ENCODE measurements at places on chromosomes 3 and 15.

GRCh38 chr15:31335989-31336592 lies 9.5 kb downstream of the KLF13 start:
- DNase-seq: no peak

DNA sequence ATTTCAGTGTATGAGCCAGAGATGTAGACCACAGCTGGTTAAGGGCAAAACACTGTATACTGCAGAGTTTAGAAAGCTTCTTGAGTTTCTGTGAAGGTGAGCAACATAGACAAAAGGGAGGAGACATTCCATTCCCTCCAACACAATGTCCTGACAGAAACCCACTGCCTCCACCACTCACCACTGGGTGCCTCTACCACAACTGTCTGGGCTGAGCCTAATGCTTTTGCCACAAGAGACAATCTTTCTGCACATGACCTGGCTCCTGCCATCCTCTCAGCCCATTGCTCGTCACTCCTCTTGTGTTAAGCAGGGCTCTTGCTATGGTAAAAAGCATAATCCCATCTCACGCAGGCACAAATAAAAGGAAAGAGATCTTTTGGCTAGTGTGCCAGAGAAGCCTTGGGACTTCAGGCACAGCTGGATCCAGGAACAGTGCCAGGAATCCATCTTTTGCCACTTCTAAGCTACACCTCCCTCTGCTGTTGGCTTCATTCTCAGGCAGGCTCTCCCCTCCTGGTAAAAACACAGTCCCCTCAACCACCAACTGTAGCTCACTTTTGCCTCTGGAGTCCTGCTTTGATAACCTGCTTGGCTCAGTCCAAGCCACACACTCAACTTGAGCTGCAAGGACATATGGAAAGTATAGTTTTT lies 140.6 kb upstream of the PRR20G start:
- no peak for DNase-seq

GRCh38 chr15:79101866-79102581 lies 11.4 kb upstream of the RASGRF1 start:
- DNase-seq: no peak

DNA sequence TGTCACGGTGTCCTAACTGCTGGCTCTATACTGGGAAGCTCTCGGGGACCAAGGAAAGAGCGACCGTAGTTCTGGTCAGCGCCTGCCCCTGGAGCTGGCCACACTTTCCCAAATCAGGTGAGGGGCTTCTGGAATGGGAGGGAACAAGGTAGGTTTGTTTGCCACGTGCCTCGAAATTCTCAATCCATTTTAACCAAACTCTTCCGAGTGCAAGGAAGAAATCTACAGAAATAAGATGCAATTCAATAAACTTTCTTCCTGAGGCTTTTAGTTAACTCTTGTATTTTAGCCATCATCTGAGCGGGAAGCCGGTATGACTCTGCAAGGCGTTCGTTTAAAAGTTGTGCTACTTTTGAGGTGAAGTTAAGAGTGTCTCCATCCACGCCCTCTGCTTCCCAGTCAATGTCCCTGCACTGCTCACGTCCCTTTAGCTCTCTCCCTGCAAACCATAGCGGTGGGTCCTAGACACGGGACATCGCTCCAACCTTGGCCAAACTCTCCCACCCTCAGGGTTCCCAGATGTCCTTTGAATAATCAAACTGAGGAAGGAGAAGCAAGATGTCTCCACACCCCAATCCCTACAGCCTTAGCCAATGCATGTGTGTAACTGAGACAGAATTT lies 597 bp downstream of the AGTR1 start:
- DNase-seq: no peak

- DNase-seq: no peak
Observed at GRCh38 chr3:119301662-119302061, 7.5 kb downstream of the ARHGAP31 start.

DNA sequence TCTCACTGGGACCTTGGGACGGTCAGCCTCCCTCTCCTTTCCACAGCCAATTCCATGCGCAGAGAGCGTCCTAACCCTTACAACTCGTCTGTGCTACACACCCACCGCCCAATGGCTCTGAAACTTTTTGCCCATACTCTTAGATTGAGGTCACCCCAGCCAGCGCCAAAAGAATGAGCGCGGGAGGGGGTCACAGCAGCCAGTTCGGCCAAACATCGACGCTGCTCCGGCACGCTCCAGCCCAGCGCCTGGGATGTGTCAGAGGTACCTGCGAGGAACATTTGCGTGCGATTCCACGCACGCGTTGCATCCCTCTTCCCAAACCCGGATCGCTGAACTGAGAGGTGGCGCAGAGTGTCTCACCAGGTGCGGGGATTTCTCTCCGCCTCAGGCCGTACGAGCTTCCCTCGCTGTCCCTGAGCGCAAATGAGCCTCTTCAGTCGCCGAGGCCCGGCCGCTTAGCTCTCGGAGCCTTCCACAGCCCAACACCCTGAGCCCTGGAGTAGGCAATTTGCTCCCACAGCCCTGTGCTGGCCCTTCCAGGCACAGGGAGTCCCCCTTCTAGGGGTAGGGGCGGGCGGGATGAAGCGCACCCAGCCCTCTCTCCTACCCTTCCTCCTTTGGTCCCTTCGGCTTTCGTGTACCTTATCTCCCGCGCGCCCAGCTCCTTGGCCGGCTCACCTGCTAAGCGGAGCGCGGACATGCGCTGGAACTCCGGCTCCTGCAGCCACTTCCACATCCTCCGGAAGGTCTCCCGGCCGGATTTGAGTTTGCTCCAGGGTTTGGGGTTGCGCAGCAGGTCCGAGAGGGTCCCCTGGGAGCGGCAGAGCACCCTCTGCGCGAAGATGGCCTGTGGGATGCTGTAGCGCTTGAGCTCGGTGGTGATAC lies 1.8 kb downstream of the ONECUT1 start:
- no peak for DNase-seq

DNA sequence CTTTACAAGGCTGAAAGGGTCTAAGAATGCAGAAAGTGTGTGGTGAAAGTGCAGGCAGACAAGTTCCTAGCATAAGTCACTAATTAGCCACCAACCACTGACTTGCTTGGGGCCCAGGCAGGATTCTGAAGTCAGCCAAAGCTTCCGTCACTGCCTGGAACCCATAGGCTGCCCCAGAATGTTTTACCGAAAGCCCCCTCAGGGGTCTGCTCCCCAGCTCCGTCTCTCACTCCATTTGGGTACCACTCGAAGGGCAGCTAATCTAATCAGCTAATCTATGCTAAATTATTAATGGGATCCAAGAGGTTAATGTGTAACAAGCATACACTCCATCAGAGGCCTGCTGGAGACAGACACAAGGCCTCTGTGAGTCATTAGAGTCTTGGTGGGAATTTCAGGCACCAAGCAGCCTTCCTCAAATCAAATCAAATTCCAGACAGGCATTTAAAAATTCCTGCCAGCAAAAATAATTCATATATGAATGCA lies 13.2 kb downstream of the ADAMTS9 start:
- no peak for DNase-seq

GRCh38 chr3:82012775-82013174 lies 251.3 kb upstream of the GBE1 start:
- no peak for DNase-seq

GRCh38 chr3:187822402-187822801 lies 77.1 kb upstream of the BCL6 start:
- DNase-seq: no peak

DNA sequence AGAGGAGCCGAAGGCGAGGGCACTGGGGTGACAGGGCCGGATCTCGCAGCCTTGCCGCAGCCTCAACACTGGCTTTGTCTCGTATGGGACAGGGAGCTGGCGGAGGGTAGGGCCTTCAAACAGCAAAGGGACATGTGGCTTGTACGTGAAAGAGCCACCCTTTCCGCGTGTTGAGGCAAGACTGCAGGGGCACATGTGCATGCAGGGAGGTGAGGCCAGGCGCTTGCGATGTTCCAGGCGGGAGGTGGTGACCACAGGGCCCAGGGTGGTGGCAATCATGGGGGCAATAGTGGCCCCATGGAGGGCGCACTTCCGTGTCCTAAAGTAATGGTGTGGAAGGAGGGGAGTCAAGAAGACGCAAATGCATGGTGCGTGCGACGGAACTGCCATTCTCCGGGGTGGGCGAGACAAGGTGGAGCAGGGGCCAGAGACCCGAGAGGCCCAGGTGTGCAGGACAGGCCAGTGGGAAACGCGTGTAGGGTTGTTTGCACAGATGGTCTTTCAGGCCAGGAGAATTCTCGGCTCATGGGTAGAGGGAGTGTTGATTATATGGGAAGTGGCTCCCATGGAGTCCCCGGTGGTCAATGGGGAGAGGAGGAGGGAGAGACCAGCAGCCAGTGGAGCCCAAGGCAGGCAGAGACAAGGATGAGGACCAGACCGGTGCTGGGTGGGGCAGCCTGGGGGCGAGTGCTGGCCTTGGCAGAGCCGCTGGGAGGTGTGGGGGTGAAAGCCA lies 45.8 kb upstream of the PCSK6 start:
- no peak for DNase-seq

GRCh38 chr15:41575282-41575681 lies 16.3 kb downstream of the TYRO3 start:
- DNase-seq: no peak

GRCh38 chr15:44519537-44519936 lies 17.4 kb upstream of the EIF3J start:
- no peak for DNase-seq

DNA sequence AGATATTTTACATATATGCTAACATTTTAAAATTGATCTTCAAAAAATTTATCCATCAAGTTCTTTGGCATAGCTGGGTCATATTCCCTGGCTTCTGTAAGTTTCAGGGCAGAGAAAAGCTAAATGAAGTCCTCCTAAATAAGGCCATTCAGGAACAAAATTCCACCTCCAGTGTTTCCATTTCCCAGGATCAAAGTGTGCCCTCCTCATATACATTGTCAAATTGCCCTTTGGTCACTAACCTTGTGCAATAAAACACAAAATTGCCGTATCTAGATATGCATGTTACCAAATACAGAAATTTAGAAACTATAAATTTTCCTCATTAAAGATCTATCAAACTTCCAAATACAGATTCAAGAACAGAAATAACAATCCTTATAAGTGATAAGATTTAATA lies 10.6 kb downstream of the CEP152 start:
- no peak for DNase-seq

DNA sequence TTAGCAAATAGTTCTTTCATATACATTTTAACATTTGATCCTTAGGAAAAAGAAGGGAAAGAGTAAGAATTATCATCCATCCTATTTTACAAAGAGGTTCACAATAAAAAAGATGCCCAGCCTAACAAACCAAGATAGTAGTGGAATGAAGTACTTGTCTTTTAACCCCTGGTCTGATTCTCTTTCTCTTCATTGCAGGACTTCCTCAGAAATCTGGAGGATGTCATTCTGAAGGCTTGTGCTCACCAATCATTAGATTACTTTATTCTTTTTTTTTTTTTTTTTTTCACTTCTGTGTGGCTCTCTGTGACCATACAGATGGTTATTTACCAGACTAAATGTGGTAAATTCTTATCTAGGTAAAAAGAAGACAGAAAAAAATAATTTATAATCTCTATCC lies 7.0 kb downstream of the HDGFL3 start:
- DNase-seq: no peak

DNA sequence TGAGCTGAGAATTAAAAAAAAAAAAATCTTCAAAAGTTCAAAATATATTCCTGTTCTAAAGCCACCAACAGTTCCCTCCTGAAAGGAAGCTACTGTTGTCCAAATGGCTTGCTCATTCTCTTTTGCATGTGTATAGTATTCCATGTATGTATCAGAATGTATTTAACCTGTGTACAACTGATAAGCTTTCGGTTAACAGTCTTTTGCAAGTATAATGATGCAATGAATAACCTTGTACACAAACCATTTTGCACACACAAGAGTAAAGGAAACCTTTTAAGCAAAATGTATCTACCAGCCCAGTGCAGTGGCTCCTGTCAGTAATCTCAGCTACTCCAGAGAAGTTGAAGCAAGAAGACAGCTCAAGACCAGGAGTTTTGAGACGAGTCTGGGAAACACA lies 32.6 kb downstream of the TOPBP1 start:
- no peak for DNase-seq

- DNase-seq: no peak
Observed at GRCh38 chr3:171056528-171056927, 30.0 kb upstream of the SLC2A2 start.

DNA sequence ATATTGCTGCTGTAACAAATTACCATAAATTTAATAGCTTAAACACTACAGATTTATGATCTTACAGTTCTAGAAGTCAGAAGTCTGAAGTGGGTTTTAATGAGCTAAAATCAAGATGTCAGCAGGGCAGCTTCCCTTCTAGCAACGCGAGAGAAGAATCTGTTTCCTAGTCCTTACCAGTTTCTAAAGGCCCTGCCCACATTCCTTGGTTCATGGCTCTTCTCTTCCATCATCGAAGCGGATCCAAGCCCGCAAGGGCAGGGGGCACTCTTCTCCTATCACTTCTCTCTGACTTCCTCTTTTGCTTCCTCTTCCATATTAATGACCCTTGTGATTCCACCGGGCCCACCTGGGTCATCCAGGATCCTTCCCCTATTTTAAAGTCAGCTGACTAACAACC lies 16.1 kb downstream of the MINDY4B start:
- no peak for DNase-seq

DNA sequence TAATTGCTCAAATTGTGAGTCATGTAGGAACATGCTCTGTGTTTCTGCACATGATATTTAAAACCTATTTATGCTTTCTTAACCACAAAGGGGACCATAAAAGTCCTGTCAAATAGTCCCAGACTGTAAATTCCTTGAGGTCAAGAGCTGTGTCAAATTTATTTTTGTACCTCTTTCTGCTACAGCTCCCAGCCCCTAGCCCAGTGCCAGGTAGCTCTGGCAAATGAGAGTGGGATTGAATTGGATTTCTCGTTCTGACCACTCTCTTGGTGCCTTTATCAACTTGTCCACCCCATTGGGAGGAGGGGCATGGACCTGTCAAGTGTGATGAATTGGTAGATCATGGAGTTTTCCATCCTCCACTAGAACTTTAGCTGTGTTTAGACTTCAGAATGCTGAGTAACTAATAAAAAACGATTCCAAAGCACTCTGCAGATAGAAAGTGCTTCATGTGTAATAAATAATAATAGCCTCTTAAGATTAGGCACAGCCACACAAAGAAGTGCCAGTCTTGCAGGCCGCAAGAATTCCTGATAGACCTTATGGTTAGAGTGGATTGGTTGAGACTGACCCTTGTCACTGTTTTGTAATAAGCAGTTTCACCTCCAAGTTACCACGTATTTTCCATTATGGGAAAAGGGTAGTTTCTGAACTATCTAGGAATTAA lies 120.4 kb downstream of the LPP start:
- no peak for DNase-seq

- DNase-seq: no peak
Observed at GRCh38 chr3:182508919-182509711, 284.2 kb upstream of the ATP11B start.

Data from substantia nigra (tissue), 51 donors.